ENCODE measurements at places on chromosomes 7 and 10.

- no peak for DNase-seq
Measured at GRCh38 chr10:97875391-97875790, 25.7 kb downstream of the GOLGA7B start.

DNA sequence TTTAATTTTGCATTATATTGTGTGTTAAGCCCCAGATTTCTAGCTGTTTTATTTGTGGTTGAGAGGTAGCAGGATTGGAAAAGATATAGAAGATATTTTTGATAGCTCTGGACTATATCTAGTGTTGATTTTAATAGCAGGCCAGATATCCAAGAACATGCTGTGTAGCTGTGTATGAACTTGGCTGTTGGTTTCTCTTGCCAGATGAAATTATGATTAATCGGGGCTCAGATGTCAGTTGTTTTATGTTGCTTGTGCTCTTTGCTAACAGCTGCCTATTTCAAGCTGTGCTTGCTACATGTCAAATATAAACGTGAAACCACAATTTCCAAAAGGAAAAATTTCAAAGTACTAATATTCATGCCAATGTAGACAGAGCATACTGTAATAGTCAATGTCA is 141.1 kb downstream of the GRM3 start:
- no peak for DNase-seq

GRCh38 chr7:28847681-28848080 is 110.4 kb downstream of the TRIL start:
- no peak for DNase-seq

GRCh38 chr10:113151190-113151666 is 201.2 kb downstream of the TCF7L2 start:
- DNase-seq: no peak

GRCh38 chr10:124520558-124521428 is 59.2 kb downstream of the LHPP start:
- DNase-seq: no peak

GRCh38 chr10:109277456-109277855 is 645.9 kb downstream of the XPNPEP1 start:
- no peak for DNase-seq

DNA sequence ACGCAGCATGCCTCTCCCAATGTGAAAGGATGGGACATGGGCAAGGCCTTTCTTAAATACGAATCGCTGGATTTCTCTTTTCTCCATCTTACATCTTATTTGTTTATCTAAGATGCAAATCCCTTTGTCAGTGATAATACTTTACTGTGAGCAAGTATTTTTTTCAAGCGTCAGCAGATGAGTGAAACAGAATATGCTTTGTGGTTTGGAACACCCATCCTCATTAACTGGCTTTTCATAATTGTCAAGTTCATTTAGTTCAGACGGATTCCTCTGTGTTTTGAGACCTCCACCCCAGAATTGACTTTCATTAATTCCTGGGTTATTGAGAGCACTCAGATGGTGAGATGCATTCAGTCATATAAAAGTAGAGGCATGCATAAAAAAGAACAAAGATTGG is 149.8 kb downstream of the NSUN6 start:
- no peak for DNase-seq

DNA sequence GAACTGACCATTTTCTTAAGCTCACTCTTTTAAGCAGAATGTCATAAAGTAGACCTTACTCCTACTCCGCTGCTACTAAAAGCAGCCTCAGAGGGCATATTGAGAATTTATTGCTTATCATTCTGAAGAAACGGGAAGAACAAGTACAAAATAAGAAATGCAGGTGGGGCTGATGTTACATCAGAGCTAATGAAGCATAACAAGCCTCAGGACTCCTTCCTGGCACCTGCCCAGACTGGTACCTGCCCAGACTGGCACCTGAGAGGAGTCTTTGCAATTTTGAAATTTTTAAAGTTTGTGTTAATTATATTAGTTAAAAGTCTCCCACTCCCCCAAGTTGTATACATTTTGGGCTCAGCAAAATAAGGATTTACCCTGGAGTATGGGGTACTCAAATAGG is 162.4 kb downstream of the SEMA3E start:
- DNase-seq: no peak

DNA sequence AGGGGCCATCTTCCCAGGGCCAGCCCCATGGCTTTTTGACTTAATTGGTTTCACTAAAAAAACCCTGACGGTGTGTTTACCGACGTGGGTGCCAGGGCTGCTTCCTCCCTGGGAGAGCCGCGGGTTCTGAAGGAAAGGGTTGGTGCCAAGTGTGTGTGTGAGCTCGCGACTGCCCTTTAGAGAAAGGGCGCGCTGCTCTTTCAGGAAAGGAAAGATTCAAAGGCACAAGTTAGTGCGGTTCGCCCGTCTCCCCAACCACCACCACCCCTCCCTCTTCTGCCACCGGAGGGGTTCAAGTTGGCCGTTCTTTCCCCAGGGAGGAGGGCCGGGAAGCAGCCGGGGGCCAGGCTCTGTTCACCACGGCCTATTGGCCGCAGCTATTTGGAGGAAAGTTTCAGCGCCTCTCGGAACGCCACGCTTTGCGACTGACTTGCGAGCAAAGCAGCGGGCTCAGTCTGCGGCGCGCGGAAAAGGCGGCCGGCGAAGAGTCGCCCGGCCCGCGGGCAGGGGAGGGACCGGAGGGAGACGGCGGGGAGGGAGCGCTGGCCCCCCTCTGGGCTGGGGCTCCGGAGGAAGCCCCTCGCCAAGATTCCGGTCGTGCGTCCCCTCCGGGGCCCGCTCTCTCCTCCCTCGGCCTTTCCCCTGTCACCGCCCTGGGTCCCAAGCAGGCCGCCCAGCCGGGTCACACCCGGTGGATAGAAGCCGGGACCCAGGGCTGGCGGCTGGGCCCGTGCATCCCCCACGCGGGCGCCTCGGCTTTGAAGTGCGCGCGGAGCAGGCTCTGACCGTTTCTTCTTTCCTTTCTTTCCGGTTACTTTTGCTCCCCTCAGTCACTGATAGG is 165.9 kb upstream of the PPP1R3A start:
- DNase-seq: no peak

DNA sequence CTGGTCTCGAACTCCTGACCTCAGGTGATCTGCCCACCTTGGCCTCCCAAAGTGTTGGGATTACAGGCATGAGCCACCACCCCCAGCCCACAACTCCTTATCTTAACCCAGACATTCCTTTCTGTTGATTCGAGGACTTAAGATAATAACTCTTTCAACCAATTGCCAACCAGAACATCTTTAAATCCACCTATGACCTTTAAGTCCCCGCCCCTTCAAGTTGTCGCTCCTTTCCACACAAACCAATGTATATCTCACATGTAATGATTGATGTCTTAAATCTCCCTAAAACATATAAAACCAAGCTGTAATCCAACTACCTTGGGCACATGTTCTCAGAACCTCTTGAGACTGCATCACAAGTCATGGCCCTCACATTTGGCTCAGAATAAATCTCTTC is 7.8 kb upstream of the ANKRD2 start:
- DNase-seq: no peak

- DNase-seq: no peak
Measured at GRCh38 chr10:3525832-3526449, 259.1 kb downstream of the KLF6 start.

DNA sequence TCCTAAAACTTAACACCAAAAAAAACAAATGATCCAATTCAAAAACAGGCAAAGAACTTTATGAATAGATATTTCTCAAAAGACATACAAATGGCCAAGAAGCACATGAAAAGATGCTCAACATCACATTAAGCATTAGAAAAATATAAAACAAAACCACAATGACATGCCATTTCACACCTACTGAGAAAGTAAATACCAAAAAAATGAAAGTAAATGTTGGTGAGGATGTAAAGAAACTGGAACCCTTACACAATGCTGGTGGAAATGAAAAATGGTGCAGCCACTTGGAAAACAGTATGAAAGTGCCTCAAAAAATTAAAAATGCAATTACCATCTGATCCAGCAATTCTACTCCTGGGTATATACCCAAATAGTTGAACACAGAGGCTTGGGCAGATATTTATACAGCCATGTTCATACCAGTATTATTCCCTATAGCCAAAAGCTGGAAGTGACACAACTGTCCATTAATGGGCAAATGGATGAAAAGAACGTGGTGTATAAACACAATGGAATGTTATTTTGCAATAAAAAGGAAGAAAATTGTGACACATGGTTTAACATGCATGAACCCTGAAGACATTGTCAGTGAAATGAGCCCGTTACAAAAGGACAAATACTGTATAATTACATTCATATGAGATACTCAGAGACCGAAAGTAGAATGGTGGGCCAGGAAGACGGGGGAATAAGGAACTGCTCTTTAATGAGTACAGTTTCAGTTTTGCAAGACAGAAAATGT is 89.0 kb downstream of the JMJD1C start:
- no peak for DNase-seq

GRCh38 chr10:27192284-27192683 is 37.1 kb downstream of the MASTL start:
- no peak for DNase-seq

DNA sequence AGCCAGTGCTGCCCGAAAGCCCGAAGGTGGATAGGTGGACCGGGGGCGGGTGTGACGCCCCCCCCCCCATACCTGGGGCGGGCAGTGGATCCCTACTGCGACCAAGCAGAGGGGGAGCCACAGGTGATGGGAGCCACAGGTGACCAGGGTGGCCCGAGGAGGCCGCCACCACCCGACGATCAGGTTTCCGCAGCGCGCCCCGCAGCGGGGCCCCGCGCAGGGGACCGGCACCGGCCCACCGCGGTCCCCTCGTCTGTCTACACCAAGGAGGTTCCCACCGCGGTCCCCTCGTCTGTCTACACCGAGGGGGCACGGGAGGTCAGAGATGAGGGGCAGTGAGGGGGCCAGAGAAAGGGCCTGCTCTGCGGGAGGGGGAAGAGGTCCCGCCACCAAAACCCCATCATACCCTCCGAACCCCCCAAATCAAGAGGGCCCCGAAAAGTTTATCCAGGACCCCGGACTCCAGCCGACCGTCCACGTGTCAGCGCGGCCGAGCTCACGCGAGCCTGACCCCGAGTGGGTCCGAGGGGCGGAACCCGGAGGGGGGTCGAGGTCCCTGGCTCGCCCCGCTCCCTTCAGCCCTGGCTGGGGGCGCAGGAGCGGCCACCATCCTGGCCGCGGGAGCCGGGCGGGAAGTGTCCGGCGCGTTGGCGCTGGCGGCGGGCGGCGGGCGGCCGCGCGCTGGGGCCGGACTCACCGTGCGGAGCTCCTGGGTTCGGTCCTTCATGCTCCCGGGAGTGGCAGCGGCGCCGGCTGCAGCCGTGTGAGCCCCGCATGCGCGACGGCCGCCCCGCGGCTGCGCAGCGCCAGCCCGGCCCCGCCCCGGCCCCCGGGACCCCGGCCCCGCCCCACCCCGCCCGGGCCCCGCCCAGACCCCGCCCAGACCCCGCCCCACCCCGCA is at the start of gene STX1A:
STX1A (minus strand) TSS at position 765 of the 901 bp plus-strand sequence; CDS start at position 727, 38 bp downstream.
- no peak for DNase-seq

DNA sequence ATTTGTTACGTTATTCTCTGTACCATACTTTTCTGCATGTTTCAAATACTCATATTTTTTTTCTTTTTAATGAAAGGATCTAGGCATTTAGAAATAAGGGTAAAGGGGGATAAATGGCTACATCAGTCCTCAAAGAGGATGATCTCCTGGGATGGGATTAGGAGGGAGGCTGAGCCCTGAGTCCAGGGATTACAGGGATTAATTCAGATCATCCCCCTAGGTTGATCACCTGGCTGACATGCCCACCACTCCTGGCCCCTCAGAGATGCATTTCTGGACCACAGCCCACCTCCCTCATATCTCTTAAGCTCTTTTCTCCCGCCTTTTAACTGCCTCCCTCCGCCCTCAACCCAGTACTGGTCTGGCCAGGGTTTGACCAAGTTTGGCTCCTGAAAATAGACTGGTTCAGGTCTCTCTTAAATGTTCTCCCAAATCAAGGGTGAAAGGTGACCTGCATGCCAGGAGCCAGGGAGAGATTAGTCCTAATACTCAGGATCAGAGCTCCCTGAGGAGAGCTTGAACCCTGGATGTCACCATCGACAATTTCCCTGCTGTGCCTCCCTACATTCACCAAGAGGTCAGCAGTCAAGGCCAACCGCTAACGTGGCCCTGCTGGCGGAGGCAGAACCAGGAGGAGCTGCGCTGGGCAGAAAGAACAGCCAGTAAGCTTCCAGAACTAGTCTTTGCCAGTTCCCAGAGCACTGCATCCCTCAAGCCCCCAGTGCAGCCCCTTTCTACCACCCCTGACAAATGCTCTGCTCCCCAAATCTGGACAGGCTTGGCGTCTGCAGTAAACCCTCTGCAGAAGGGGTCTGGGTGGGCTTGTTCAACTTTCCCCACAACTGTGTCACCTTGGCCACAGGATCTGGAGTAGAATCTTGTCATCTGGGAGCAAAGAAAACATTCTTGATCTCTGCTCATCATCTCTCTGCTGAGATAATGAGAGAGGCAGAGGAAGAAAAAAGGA is 3.0 kb upstream of the CCDC136 start:
- no peak for DNase-seq

DNA sequence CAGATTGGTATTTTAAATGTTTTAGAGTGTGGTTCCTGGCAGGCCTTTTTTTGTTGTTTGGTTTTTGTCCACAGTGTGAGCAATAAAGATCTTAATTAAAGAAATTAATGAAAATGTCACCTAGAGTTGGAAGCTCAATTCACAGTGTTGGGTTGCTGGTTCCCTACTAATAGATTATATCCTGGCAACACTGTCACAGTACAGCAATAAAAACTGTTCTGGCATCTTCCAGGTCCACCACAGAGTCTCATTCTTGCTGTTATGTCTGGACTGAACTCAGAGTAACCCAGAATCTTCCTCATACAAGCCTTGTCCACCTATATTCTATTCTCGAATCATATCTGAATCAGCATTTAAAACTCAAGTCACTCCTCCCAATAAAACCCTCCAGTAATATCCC is 212.4 kb upstream of the LRRTM3 start:
- no peak for DNase-seq

DNA sequence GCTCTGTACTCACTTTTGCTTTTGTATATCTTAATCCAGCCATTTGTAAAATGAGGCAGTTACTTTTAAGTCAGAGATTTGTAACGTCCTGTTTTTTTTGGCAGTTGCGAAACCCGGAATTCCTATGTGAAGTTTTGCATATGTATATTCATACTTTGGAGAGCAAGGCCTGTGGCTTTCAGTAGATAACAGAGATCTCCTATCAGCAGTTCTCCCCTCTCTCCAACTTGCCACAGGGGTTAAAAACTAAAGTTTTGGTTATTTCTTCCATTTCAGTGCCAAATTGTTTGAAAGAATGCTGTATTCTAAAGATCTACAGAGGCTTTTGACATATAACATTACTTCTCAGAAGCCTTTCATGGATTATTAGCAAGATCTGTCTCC is 102.4 kb downstream of the EXOC4 start:
- DNase-seq: no peak

DNA sequence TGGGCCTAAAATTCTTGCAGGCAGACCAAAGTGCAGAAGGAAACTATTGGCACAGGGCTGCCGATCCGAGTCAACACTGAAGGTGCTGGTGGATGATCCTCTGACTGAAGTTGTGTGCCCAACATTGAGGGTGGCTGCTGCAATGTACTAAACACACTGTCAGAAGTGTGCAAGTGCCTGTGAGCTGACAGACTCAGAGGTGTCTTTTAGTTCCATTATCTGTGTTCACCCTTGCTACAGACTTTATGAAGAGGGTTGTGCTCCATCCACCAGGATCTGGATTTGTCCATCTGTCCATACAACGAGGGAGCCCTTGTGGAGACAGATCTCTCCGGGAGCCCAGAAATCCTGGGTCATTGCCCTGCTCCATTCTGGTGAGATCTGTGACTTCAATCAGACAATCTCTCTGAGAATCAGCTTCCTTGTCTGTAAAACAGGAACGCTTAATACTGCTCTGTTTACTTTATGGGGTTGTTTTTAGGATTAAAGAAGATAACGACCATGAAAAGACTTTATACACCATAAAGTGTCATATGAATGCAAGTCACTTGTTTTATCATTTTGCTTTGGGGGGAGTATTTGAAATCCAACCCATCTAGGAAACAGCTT is 9.5 kb upstream of the TRPV6 start:
- no peak for DNase-seq

- no peak for DNase-seq
Measured at GRCh38 chr10:131849591-131850382, 51.0 kb upstream of the PPP2R2D start.
